Activated CD4-positive, CD25-positive, alpha-beta regulatory T cell treated with anti-CD3 and anti-CD28 coated beads, Interleukin-2, amount 50 U/mL, for 16 hours (primary cell): ENCODE measurements at places on chromosomes 4 and X.

DNA sequence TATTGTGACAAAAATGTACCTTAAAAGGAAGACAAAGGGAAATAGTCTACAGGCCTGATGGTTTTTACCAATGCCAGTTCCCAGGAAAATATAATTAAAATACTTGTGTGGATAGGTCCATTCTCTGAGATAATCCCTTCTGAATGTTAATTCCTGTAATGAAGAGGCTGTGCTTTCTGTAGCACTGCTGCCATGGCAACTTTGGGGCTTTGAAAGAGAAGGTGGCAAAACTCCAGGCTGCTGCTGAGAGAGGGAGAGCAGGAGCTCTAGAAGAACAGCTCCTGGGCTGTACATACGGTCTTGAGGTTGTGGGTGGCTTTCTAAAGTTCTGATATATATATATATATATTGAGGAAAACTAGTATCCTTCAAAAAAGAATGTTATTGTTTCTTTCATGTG, 125.4 kb downstream of the PDLIM5 start:
- no peak for DNase-seq

DNA sequence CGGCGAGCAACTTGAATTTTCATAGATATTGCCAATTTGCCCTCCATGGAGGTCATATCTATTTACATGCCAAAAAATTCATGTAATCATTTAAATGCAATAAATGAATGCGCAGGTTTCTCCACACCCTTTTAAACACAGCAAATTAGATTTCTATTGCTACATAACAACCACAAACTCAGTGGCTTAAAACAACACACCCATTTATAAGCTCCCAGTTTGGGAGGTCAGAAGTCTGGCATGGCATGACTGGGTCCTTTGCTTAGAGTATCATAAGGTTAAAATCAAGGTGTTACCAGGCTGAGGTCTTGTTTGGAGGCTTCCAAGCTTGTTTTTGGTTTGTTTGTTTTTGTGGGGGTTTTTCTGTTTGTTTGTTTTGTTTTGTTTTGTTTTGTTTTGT, 49.9 kb upstream of the NYX start:
- no peak for DNase-seq

GRCh38 chr4:797066-797465, 28.9 kb downstream of the CPLX1 start:
- no peak for DNase-seq

GRCh38 chr4:22019676-22020075, 71.1 kb upstream of the KCNIP4 start:
- DNase-seq: no peak

- no peak for DNase-seq
Measured at GRCh38 chr4:140156529-140157171, 2.7 kb upstream of the MAML3 start.

DNA sequence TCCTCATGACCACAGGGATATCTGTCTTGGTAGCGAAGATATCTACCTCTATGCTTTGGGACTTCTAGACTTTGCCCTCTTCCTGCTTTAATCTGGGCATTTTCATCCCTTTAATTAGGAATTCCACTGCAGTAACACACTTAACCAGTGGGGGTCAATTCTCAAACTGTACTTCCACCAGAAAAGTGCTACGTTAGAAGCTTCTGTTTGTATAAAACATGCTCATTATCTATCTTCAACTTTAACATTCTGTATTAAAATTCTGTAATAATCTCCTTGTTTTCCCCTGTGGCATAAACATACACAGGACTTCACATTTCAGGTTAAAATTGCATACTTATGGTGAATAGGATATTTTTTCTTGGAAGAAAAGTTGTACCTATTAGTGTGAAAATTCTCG, 105.6 kb downstream of the AMMECR1 start:
- DNase-seq: no peak

- DNase-seq: no peak
Measured at GRCh38 chrX:100662796-100663195, 18.8 kb downstream of the SRPX2 start.

GRCh38 chr4:159048166-159048886, 54.6 kb upstream of the RAPGEF2 start:
- no peak for DNase-seq

- DNase-seq: no peak
Measured at GRCh38 chrX:86014421-86014820, 32.9 kb downstream of the CHM start.

DNA sequence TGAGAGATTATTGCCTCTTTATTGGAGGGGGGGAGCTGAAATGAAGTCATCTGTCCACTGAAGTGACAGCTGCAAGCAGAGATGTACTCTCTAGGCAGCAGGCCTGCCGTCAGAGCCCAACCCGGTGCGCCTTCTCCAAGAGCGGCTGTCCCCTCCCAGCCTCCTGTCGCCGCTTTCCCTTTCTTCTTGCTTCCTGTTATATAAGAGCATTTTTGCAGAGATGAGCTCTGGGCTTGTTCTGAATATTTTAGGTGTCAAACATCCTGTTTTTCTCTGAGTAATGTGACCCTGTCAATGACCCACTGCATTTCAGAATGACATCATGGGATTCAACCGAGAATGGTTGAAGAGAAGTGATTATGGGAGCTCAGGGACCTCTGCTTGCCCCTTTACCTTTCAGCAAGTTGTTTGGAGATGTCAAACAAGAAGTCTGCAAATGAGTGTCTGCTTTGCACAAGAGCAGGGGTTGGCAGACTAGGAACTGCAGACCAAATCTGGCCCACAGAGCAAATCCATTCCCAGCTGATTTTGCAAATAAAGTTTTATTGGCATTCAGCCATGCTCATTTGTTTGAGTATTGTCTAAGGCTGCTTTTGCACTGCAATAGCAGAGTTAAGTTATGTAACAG, 79.9 kb downstream of the SLC9A6 start:
- DNase-seq: no peak

DNA sequence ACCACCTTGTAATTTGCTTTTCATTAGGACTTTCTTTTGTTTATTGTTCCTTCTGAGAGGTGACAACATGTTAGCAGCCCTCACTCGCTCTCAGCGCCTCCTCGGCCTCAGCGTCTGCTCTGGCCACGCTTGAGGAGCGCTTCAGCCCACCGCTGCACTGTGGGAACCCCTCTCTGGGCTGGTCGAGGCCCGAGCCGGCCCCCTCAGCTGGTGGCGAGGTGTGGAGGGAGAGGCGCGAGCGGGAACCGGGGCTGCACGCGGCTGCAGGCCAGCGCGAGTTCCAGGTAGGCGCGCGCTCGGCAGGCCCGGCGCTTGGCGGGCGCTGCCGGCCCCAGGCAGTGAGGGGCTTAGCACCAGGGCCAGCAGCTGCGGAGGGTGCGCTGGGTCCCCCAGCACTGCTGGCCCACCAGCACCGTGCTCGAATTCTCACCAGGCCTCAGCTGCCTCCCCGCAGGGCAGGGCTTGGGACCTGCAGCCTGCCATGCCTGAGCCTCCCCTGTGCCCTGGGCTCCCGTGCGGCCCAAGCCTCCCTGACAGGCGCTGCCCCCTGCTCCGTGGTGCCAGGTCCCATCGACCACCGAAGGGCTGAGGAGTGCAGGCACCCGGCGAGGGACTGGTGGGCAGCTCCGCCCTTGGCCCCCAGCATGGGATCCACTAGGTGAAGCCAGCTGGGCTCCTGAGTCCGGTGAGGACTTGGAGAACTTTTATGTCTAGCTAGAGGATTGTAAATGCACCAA, 9.2 kb upstream of the AP1AR start:
- no peak for DNase-seq

- no peak for DNase-seq
Measured at GRCh38 chr4:186904101-186904500, 180.4 kb upstream of the FAT1 start.

GRCh38 chr4:81040012-81040659, 9.6 kb downstream of the BMP3 start:
- no peak for DNase-seq

GRCh38 chr4:60195256-60195655, 1004.9 kb upstream of the ADGRL3 start:
- no peak for DNase-seq

GRCh38 chr4:82437285-82438005, 7.1 kb downstream of the ENOPH1 start:
- no peak for DNase-seq

DNA sequence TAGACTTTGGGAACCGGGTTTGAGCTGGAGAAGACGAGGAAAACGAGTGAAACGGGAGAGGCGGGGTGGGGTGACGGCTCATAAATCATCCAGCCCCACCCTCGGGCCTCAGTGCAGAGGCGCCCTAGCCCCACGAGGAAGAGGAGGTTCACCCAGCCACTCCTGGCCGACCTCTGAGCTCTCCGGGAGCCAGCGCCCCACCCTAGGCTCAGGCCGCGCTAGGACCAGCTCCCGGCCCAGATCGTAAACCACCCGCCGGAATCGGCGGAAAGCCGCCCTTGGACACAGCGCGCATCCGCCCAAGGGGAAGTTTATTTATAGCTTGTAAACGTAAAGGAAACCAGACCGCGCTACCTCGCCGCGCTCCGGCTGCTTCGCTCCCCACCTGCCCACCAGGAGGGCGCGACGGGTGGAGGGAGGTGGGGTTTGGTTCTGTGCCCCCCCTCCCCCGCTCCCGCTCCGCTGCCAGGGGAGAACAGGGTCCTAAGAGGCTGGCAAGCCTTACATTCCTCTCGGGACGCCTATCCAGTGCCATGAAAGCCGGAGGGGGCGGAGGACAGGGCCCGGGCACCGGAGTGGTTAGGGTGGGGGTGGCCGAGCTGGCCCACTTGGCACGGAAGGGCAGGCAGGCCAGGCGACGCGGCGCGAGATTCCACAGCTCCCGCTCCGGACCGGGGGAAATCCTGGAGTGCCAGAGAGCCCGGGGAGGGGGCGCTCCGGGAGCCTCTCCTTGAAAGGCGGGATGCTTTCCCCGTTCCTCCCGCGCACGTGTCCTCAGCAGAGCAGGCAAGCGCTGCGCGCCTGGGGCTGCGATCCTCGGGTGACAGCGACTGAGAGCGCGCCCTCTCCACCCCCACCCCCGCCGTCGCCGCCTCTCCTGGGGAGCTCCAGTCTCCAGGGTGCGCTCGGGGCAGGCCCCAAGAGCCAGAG, 84.2 kb downstream of the BCOR start:
- DNase-seq: no peak

- DNase-seq: no peak
Measured at GRCh38 chr4:15417233-15417660, 10.6 kb upstream of the C1QTNF7 start.

GRCh38 chr4:40314951-40315350, 20.2 kb upstream of the CHRNA9 start:
- DNase-seq: no peak

GRCh38 chr4:47493238-47494123, 8.4 kb downstream of the ATP10D start:
- no peak for DNase-seq

- no peak for DNase-seq
Measured at GRCh38 chr4:89069481-89069880, 12.5 kb upstream of the FAM13A start.

DNA sequence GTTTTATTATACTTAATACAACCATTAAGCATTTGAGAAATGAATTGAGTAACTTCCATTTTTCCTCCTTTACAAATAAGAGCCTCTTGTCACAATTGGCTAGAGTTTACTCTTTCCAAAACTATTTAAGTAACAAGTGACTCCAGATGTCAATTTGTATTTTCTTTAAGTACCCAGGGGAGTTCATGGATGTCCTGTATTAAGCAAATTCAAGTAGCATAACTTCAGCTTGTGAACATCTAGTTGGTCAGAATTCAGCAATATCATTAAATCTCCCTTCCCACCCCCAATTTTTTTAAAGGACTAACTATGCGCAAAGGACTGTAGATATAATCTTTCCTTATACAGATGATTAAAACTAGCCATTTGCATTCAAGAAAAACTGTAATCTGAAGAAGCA, 1.4 kb upstream of the ADGRL3 start:
- no peak for DNase-seq

DNA sequence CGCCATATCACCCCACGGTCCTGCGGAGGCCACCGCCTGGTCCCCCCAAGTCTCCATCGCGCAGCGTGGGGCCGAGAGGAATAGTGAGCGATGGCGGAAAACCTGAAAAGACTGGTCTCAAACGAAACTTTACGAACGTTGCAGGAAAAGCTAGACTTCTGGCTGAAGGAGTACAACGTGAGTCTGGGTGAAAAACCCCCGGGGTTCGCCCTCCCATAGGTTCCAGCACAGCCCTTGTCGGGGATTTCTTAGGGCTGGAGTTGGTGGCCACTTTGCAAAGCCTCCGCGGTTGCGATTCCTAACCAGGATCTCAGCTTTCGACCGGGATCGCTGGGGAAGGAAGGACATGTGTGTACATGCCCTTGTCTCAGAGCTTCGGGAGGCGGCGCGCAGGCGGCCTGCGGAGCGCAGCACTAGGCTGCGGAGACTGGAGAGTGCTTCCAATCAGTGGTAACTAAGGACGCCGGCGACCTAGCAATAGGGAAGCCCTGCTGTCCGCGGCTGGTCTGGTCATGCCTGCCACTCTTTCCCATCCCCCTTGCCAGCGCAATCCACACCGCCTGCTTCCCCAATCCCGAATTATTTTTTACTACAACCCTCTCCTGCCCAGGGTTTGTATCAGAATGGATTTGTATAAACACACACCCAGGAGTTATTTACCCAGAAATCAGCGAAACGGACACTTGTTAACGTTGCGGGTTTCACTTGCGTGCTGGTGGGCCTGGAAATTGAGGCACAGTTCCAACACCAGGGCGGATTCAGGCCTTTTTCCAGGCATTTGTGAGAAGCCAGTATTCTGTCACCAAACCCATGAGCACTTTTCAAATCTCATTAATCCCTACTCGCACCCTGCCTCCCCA, 741 bp downstream of the SPATA18 start:
- no peak for DNase-seq

DNA sequence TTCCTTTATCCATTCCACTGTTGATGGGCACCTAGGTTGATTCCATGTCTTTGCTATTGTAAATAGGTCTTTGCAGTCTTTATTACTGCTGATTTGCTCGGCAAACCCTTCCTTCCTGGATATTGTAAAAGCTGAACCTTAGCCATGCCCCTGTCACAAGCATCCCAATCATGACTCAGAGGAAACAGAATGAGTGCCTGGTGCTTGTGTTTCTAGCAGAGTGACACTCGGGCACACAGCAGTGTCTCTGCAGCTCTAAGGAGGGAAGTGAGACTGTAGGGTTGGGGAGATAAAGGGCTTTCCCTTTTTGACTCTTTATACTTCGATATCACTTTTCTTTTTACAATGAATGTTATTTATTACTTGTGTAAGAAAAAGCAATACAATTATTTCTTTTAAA, 83.3 kb downstream of the AKAP4 start:
- DNase-seq: no peak

DNA sequence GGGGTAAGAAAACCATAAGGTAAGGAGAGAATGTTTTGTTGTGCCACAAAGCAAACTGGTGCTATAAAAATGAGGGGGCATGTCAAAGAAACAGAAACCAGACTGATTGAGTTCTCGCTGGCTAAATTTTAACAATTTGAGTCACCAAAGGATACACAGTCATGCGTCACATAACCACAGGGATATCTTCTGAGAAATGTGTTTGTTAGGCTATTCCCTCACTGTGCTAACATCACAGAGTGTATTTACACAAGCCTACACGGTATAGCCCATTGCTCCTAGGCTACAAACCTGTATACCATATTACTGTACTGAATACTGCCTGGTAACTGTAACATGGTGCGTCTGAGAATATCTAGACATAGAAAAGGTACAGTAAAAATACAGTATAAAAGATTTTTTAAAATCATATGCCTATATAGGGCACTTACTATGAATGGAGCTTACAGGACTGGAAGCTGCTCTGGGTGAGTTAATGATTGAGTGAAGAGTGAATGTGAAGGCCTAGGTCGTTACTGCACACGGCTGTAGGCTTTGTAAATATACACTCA, 50.1 kb downstream of the FBXW7 start:
- peak; percentile 1 for DNase-seq
